ENCODE measurements at places on chromosomes 16 and 17.
A peak's percentile ranks its signal among the peaks of the same experiment; 100 is the strongest.

- DNase-seq: no peak
These were observed 123.6 kb downstream of the CMIP start for GRCh38 chr16:81567987-81568748.

DNA sequence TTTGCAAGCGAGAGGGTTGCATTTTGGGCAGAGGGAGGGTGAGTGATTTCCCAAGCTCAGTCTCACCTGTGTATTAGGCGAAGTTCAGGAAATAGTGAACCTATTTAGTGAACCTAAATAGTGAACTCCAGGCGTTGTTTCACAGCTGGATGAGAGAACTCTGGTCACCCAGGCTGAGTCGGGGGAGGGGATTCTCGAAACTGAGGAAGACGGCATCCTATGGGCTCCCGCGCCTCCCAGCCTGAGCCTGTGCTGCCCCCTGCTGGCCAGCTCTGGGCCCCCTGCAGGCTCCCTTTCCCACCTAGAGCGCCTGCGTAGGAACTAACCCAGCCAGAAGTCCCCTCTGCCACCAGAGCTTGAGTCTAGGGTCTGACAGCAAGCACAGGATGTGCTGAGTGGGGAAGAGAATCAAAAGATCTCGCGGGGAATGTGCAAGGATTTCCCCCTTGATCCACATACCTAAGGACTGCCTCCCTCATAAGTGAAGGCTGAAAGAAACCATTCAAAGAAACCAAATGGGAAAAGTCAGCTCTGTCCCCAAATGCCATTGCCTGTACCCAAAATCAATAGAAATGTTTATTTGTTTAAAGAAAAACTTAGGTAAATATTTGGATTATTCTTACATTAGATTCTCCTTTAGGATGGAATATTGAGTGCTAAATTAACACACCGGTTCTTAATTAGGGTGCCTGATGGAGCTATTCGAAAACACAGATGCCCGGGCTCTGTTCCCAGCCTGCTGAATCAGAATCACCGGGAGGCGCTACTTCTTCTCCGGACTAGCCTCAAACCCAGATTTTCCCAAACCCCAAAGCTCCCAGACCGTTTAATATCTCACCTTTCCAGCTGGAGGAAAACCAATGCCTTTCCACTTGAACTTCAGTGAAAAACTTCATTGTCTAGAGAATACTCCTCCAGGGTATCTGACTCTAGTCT, 14.8 kb upstream of the MARVELD3 start:
- peak; percentile 52 for DNase-seq

DNA sequence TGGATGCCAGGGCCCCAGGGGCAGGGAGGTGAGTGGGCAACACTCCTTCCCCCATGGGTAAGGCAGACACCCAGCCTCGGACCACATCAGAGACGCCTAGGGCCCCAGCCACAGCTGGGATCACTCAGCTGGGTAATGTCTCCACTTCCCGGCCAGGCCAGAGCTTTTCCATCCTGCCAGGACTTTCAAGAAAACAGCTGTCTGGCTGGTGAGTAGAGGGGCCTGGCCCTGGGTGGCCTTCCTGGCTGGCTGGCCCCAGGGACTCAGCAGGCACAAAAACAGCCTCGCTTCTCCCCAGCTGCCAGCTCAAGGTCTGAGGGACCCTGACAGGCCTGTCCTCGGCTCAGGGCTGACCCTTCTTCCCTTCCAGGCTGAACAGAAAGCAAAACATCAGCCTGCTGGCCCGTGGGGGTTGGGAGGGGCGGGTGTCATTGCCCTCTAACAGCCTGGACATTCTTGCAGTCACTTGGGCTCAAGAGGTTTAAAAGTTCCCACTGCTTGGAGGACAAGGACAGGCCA, 45.3 kb upstream of the JPH3 start:
- no peak for DNase-seq

DNA sequence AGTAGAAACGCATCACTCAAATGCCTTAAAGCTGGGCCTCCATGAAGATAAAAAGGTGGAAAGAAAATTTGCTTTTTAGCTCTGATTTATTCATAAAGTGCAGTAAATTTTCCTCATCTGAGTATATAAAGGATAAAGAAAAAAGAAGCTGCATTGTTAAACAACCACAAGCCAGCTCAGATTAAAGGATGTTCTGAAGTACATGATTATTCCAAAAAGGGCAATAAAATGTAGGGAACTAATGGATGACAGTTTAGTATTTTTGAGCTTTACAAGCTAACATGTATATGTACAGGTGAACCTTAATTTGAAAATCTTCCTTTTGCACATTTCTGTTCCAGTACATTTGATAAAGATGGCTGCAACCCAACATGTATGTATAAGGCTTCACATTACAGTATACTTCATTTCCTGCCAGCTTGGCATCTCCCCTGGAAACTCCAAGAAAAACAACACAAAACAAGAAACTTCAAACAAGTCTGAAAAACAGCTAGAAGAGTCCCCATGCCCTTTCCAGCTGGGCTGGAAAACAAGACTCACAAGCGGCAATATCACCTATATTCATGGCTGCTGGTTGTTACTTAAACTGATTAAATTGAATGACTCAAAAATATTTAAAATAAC, 225.7 kb downstream of the CEP112 start:
- no peak for DNase-seq

DNA sequence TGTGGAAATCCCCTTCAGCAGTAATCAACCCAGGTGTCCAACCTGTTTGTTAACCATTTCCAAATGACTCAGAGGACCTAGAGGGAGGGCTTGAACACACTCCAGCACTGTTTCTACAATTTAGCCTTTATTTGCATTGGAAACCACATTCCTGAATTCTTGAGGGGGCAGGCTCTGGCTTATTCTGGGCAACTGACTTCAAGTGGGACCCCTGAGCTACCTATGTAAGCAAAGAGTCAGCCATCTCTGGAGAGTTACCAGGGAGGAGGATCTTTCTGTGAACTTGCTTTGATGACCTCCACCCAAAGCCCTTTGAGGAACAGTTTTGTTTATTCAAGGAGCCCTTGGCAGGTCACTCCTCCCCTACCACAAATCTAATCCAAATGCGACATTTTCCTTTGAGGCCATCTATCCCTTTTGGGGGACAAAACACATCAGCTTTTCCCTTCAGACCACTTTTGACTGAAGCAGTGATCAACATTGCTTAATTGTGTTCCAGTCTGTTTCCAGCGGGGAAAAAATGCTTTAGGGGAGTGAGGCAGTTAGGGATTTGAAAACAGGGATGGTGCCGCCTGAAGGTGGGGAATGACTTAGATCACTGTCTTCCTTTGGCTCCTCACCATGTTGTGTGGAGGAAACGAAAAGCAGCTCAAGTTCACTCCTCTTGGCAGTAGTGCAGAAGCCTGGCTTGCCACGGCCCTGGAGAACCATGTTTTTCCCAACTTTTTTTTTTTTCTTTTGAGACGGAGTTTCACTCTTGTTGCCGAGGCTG, 46.2 kb downstream of the TUBD1 start:
- DNase-seq: peak; percentile 95

- DNase-seq: no peak
These were observed 127.6 kb downstream of the CHD9NB start for GRCh38 chr16:52925143-52925542.

DNA sequence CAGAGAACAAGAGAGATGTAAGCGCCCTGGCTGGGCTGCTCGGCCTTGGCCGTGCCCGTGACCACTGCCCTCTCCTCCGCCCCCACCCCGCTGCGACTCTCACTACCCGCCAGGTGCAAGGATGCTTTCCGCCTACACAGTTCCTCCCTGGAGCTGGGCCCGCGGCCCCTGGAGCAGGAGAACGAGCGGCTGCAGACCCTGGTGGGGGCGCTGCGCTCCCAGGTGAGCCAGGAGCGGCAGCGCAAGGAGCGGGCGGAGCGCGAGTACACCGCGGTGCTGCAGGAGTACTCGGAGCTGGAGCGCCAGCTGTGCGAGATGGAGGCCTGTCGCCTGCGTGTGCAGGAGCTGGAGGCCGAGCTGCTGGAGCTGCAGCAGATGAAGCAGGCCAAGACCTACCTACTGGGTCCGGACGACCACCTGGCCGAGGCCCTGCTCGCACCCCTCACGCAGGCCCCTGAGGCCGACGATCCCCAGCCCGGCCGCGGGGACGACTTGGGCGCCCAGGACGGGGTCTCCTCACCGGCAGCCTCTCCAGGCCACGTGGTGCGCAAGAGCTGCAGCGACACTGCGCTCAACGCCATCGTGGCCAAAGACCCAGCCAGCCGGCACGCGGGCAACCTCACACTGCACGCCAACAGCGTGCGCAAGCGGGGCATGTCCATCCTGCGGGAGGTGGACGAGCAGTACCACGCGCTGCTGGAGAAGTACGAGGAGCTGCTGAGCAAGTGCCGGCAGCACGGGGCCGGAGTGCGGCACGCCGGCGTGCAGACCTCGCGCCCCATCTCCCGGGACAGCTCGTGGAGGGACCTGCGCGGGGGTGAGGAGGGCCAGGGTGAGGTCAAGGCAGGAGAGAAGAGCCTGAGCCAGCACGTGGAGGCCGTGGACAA, 9.2 kb upstream of the MRPL58 start:
- no peak for DNase-seq

DNA sequence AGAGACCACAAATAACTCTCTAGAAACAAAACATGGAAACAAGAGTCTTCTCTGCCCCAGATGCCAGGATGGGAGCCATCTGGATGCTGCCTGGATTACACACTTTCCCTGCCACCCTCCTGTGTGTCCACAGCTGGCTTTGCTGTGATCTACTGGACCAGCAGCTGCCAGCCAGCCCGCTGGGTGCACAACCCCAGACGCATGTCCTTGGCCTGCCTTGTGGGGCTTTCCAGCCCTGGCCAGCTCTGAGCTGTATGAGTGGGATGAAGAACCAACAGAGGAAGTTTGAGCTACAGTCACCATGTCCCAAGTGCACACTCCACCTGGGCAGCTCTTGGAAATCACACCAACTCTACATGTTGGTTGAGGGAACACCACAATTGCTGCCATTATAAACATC, 57.0 kb upstream of the TNRC6C start:
- DNase-seq: no peak

DNA sequence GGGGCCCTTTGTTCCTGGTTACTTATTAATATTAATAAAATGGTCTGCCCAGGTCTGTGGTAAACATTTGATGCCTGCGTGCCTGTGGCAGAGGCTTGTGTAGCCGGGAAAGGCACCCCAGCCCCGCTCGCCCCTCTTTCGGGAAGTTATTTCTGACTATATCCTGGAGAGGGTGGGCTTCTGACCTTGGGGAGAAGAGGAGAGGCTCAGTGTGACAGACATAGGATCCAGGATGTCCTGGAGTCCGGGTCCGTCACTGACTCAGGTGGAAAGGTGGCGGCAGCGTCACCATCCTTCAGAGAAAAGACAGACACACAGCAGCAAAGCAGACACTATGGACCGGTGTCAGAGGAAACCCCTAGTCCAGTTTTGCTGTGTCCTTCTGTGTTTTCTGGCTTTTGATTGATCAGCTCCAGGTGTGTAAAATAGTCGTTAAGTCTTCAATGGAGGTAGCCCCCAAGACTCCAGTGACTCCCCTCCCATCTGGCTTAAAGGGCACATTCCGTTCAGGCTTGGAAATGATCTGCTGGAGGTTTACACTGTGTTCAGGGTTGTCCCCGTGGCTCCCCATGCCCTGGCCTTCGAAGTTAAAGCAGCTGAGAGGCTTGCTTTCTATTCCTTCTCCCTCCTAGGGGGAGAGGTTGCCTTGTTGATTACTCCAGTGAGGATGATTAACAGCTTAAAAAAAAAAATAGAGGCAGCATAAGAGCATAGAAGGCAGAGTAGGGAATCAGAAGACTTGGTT, 81.6 kb downstream of the CCDC182 start:
- DNase-seq: no peak

DNA sequence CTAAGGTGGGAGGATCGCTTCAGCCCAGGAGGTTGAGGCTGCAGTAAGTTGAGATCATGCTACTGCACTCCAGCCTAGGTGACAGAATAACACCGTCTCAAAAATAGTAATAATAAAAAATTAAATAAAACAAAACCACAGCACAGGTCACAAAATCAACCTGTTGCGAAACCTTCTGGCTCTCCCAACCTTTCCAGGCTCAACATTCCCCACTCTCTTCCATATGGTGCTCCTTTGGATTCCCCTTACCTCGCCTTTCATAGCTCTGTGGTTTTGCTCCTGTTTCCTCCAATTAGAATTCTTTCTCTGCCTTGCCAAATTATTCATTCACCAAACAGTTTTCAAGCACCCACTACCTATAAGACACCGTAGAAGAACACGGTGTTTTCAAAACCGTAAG, 4.7 kb downstream of the ZDHHC7 start:
- DNase-seq: no peak

GRCh38 chr17:64698725-64699124, 36.6 kb upstream of the SMURF2 start:
- DNase-seq: no peak

- no peak for DNase-seq
These were observed 62.3 kb downstream of the TNFRSF13B start for GRCh38 chr17:16909472-16910246.

DNA sequence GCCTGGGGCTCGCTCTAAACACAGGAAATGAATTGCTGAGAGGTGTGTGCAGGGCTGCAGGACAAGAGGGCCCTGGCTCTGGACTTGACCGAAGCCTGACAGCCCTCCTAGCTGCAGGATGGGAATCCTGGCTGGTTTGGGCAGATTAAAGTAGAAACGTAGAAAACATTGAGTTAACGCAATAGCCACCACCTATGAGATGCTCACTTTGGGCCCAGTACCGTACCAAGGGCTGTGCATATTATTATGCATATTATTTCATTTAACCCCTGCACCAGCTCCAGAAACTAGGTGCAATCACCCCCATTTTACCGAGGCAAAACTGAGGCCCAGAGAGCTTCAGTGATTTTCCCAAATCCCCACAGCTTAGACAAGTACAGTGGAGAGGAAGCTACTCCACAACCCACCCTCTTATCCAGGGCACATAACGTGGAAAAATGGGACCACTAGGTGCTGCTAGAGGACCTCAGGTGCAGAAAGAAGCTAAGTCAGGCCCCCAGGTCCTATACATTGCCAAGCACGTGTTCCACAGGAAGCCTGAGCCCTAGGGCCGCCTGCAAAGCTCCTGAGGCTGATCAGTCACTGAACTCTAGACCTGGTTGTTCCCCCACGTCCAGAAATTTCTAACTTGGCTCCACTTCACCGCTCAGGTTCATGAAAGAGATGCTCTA, 79.2 kb downstream of the MYH11 start:
- peak; percentile 17 for DNase-seq

GRCh38 chr17:37558299-37558698, 50.9 kb downstream of the SYNRG start:
- no peak for DNase-seq

DNA sequence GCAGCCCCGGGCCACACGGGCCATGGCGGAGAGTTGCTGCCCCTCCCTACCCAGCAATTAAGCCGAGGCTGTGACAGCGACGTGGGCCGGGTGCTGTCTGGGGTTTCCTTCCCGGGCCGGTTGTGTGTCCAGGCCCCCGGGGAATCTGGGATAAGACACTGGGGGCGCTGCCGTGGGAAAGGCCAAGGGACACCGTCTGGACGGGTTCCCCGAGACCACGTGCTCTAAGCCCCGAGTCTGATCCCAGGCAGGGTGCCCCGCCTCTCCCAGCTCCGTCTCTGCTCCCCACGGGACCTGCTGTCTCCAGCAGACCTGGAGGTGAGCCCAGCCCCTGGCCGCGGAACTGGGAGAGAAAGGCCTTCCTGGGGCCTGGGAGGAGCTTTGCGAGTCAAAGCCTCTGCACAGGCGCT, 92.2 kb downstream of the IRX3 start:
- no peak for DNase-seq
